ENCODE measurements at places on chromosomes 3 and 15.

GRCh38 chr15:69624816-69625215 lies 172.2 kb downstream of the RPLP1 start:
- no peak for ATAC-seq

DNA sequence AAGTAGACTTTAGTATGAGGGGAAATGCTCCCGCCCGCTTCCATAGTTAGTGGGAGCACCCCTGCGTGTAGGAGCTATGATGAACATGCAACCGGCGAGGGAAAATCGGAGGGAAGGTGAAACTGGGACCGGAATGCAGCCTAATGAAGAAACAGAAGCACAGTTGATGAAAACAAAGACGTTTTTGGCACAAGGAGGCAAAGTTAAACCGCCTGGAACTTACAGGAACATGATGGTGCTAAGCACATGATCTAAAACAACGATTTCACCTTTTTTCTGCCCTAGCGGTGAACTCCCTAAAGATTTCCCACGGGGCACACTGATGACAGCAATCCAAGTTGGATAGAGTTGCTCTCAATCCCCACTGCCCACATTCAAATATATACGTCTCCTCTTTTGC lies 49.4 kb upstream of the SPATA12 start:
- ATAC-seq: no peak

DNA sequence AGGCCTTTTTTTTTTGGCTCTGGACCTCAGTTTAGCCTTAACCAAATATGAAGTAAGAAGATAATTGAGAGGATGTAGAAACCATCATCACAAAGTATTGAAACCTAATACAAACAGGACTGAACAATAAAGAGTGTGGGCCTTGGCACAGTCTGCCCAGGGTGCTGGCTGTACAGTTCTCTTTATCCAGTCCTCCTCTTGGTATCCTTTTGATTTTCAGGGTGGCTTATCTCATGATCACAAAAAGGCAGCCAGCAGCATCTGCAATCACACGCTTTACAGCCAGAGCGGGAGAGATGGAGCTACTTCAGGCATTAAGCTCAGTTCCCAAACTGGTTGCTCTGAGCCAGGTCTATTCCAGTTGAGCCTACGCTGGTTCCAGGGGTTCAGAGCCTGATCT lies 239.7 kb downstream of the RPLP1 start:
- ATAC-seq: no peak

DNA sequence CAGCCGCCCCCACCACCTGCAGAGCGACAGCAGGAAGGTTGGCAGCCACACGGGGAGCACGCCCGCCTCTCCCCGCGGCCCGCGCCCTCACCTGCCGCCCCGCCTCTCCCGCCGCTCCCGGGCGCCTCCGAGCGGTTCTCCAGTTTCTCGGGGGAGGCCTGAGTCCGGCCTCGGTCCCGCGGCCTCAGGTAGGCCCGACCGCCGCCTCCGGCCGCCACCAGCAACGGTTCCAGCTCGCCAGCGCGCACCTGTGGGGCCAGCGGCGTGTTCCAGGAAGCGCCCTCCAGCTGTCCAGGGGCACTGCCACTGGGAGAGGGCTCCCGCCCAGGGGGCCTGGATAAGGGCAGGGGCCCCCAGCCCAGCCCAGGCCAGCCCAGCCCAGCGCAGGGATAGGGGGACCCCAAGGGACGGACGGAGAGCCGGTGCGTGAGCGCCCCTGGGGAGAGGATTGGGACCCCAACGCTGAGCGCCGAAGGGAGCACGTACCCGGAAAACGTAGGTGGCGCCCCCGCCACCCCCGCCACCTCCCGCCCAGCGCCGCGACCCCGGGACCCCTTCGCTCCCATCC lies 2.2 kb downstream of the LTK start:
- no peak for ATAC-seq

DNA sequence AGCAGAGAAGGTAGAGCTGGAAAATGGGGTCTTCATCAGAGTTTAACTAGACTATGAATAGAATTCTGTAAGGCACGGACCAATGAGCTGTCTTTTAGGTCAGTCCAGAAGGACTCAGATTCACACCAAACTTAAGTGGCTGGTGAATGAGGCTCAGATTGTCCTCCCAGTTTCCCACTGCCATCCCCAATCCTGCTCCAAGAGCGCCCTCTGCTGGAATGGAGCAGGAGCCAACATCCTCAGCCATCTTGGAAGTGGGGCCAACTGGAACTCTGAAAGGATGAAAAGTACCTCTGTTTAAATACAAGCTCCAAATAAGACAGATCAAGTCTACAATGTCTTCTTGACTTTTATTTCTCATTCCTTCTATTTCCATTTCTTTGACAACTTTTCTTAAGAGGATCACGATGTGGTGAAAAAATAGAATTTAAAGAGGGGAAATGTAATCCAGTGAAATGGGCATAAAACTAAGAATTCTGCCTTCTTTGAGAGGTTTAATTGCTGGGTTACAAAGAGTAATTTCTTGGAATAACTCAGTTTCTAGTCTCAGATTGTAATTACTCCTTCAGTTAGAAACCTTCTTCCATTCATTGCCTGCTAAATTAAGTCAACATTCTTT lies 217.1 kb upstream of the TPRG1 start:
- ATAC-seq: peak; percentile 88

GRCh38 chr3:114718898-114719210 lies 425.0 kb downstream of the TIGIT start:
- ATAC-seq: no peak

DNA sequence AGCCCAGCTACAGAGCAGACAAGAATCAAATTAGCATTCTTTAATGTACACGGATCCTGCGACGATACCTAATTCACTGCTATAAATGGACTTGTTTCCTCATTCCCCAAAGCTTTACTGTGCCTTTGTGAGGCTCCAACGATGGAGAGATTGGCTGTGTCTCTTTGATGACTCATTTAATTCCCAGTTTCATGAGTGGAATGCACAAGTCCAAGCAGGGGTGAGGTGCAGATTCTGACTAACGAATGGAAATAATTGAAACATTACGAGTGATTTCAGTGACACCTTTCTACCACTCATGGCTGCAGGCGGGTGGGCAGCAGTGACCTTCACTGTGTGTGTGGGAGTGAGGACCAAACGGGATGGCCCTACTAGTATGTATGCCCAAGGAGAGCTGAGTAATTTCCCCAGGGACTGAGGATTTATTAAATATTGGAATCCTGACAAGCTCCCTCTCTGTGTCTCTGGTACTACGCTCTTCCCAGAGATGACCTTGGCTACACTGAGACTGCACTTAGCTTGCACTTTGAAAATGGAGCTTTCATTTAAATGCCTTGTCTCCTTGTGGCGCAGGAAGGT lies 156.7 kb downstream of the CACNA2D3 start:
- no peak for ATAC-seq

DNA sequence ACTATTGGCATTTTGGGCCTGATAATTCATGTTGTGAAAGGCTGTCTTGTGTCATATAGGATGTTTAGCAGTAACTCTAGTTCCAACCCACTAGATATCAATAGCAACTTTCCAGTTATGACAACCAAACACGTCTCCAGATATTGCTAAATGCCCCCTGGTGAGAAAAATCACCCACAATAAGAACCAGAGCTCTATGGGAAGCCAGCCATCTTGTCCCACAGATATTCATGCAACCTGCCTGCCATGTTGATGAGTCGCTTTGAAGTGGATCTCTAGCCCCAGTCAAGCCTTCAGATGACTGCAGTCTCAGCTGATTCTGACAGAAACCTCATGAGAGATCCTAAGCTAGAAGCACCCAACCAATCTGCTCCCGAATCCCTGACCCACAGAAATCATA lies 5.6 kb upstream of the TNIK start:
- no peak for ATAC-seq

GRCh38 chr15:33844597-33844996 lies 123.7 kb upstream of the CHRM5 start:
- no peak for ATAC-seq

DNA sequence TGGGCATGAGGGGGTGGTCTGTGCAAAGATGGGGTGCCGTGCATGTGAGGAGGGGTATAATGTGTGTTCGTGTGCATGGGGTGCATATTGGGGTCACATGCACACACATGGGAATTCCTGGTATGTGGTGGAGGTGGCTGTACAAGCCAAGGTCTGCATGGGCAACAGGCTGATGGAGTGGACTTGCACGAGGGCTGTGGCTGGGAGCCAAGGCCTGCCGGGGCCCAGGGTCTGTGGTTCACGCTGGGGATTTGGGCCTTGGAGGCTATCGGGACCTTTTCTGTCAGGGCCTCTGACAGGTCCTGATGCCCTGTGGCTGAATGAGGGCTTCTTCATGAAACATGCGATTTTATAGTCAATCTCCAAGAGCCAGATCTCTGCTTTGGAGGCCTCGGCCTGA lies 9.8 kb upstream of the PLXND1 start:
- ATAC-seq: no peak

GRCh38 chr15:49946681-49947080 lies 172.4 kb downstream of the ATP8B4 start:
- no peak for ATAC-seq

DNA sequence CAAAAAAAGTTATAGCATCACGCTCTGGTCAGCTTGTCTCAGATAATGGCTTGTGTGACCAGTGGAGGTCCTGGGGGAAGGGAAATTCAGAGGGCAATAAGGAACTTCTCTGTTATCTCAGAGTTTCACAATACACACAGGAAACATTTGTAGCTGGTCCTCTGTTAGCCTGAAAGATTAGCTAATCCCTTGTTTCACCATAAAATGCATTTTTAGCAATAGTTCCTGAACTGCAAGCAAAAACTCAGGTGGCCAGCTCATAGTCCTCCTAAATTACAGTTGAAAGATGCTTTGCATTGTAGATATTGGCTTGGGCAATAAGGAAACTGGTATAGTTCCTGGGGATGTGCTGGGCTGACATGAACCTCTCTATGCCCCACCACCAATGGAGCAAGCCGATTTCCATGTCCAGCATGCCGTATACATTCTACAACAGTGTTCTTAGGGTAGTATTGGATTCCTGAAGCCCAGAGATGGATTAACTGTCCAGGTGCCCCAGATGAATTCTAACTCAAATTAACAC lies 141.5 kb upstream of the TBL1XR1 start:
- ATAC-seq: no peak

DNA sequence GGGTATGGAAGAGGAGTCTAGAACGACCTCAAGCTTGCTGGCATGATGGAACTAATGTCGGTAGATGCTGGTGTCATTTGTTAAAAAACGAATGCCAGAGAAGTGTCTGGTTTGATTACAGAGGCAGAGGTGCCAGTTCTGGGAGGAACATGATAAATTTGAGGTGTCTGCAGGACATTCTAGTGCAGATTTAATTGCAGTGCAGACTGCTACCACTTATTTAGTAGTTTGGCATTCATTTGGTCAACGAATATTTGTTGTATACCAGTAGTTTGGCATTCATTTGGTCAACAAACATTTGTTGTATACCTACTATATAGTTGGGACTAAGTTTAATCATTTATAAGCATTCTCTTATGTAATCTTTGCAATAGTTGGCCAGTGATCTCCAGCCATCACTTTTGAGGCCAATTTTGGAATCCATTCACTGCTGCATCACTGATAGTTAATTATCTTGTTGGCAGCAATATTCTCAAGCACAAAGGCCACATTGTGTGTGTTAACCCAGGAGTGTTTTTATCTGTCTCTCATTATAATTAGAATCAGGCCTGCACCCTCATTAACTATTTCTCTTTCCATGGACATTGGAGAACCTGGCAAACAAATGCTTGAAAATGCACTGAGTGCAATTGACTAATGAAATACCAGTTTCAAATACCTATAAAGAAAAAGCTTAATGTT lies 19.5 kb upstream of the TGFBR2 start:
- no peak for ATAC-seq

- no peak for ATAC-seq
These were observed 108.1 kb upstream of the PLAAT1 start for GRCh38 chr3:193132964-193133363.

DNA sequence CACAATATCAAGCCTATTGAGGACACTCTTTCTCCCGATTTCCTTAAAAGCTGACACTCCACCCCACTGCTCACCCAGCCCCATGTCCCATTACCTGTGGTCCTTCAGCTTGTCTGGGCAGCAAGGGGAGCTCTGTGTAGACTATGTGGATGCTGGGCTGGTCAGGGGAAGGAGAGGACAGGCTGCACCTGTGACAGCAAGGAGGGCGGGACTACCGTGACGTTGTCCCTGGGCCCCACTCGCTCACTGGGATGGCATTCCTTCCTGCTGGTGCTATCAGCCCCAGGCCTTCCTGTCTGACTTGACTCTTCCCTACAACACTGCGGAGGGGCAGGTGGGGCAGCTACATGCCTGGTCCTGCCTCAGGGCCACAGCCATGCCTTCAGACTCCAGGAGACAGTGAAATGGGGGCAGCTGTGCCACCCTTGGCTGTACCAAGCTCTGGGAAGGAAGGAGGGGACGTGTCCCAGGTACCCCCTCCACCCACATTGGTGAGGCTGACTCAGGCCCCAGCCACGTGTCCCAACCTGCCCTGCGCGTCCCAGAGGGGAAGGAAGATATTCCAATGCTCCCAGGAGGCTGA lies at the start of gene TMEM40:
Gene TMEM40, minus strand, starts transcription at position 163 of the 583 bp plus-strand sequence. CDS start 9,427 bp downstream, outside the sequence.
- no peak for ATAC-seq

- no peak for ATAC-seq
These were observed 45.2 kb upstream of the SEC61A1 start for GRCh38 chr3:128007033-128007424.

- no peak for ATAC-seq
These were observed 39.8 kb downstream of the THRB start for GRCh38 chr3:24454856-24455255.

DNA sequence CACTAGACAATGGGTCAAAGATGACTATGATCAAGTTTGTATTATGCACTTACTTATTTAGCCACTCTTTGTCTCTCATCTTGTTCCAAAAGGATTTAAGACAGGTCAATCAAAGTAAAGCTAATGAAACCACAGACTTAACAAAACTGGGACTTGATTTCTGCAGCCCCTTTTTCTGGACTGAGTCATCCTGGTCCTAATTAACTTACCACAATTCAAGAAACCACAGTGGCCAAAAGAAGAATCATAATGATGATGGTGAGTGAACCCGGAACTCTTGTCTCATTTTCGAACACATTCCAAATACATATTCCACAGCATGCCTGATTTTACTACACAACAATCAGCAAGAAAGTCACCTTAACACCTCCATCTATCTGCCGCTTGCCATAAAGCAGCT lies 1333.0 kb downstream of the ROBO1 start:
- ATAC-seq: no peak

DNA sequence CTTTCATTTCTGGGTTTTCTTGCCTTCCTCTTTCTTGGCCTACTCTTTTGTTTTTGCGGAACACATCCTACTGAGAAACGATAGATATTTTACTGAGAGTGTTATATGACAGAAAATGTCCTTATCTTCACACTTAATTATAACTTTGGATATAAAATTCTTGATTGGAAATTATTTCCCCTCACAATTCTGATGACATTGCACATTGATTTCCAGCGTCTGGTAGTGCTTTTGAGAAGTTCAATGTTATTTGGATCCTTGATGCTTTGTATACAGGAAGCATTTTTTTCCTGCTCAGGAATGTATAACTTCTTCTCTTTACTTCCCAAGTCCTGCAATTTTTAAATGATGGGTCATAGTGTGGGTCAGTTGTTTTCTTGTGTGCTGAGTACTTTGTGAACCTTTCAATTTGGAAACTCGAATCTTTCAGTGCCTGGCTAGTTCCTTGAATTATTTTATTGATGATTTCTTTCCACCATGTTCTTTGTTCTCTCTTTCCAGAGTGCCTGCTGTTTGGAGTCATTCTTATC lies 183.9 kb downstream of the PDCD6IP start:
- no peak for ATAC-seq

Measured in SK-N-SH treated with all-trans-retinoic acid at 6 μM for 48 hours (cell line).